Fibroblast of skin of back (primary cell): ENCODE measurements at places on chromosomes 7 and 10.
A peak's percentile ranks its signal among the peaks of the same experiment; 100 is the strongest.

DNA sequence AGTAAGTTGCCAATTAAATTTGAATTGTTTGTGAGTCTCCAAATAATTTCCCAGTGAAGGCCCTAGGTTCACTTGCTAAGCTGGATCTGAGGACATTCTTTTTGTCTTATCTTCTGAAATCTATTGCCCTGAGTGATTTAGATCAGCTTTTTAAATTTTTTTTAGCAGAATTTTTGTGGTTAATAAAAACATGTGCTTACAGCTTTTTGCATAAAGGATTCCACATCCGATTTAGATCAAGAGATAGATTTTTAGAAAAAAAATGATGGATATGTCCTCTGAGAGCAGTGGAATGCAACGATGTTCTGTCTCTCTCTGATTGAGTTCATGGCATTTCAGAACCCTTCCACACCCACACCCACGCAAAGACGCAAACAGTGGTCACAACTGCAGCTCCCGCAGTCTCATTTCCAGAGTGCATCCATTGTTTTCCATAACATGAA, 358.8 kb downstream of the SUGCT start:
- DNase-seq = peak; percentile 60

DNA sequence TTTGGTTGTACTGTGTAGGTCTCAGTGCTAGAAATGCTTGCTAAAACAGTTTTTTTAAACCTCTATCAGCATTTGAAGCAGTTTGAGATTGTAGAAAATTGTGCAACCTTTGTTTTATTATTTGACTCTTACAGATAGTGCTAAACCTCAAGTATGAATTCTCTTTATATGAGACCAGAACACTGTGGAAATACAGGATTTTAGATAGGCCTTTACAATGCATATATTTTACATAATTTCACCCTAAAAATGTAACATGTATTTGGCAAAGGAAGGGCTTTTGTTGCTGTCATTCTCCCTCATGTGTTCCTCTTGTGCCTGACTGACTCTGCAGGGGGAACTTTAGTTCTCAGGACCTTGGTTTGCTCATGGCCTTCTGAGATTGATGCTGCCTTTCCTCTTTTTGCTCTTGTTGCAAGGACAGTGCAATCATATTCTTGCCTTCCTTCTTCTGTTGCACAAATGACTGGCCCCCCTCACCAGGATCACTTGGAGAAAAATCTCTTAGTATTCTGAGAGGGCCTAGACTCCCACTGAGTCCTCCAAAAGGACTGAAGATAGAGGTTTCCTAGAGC, 188.7 kb downstream of the PPP1R9A start:
- peak; percentile 14 for DNase-seq

DNA sequence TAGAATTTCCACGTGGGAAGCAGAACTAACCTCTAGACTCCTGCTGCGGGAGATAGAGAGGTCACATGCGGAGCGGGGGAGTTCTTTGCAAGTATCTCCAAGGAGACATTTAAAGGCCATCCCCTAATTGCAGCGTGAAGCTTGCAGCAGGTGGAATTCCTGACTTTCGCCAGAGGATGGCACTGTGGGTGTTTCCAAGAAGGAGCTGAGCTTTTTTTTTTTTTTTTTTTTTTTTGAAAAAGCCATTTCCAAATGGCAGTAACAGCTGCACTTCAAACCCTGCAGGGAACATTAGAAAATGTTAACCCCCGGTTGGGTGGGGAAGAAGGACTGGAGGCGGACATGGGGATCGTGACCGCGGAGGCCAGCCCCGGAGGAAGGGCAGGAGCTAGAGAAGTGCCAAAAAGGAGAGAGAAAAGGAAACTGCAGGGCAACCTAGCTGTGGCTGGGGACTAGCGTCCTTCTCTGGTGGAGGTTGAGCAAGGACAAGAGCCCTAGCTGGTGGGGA, 487.7 kb downstream of the TYW1 start:
- peak; percentile 61 for DNase-seq

DNA sequence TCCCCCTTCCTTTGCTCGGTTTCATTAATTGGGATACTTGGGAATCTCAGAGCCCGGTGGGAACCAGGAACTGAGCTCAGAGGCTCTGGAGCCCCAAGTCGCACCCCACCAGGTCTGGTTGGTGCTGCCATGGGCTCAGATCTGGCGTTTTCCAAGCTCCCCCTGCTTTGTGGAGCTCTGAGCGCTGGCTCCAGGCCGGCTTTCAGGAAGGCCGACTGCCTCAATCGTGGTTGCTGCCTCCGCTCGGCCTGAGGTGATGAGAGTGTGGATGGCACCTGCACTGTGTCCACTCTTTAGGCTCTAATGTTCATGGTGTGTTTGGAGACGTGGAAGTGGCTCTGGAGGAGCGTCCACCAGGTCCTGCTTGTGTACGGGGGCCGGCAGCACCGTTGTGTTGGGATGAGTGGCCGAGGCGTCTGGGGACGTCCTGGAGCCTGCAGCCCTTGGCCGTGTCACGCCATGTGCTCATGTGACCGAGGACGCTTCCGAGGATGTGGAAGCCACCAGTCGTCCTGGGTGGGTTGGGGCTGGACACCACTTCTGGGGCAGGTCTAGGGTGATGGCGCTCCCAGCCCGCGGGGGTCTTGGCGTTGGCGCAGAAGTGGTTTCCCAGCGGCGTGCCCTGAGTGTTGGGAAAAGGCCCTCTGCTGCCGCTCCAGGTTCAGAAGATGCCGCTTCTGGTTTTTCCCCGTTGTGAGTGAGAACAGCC, 8.2 kb downstream of the INPP5A start:
- no peak for DNase-seq

DNA sequence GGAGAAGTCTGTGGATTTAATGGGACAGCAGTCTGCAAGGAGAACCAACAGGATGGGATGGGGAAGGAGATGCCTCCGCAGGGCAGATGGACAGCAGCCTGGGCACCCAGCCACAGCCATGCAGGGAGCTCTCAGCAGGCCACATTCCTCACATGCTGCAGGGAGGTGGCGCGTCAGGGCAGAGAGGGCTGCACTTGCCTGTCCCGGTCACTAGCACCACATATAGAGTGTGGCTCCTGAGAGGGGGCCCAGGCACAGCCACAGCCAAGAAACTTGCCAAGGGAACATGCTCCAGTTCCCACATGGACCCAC, 86.8 kb upstream of the ZMIZ1 start:
- DNase-seq = peak; percentile 64

DNA sequence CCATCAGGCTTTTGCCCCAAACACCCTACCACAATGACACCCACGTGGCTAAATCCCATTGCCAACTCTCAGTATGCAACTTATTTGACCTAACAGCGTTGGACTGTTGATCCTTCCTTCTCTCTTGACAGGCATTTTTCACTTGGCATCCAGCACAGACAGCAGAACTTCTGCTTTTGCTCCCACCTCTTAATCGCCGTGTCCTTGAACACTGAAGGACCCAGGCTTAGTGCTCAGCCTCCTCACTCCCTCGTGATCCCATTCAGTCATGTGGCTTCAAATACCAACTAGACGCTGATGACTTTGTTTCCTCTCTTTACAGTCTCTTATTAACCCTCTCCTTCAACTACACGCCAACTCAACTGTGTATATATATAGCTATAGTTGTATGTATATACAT, 25.0 kb downstream of the ZFAND2A start:
- DNase-seq = no peak

DNA sequence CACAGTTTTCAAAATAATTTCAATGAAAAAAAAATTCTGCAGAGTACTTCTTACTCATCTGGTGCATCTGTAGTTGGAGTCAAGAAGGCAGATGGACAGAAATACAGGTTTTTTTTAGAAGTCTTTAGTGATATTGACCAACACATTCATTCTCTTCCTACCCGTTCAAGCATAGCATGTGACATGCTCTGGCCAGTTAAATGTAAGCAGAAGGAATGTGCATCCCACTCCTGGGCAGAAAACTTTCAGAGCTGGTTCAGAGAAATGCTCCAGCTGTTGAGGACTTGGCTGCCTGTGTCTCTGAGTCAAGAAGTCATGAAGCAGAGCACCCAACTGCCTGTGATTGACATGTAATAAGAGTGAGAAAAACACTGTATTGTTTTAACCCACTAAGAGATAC, 665.3 kb upstream of the IGFBP3 start:
- DNase-seq = no peak

DNA sequence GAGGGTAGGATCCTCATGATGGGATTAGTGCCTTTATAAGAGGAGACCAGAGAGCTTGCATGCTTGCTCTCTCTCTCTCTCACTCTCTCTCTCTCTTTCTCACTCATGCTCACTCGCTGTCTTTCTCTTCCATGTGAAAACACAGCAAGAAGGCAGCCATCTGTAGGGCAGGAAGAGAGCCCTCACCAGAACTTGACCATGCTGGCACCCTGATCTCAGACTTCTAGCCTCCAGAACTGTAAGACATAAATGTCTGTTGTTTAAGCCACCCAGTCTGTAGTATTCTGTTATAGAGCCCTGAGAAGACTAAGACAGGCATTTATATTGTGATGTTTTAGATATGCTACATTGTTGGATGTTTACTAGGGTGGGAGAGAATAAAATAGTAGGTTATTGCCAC, 43.4 kb upstream of the MTPN start:
- DNase-seq = no peak

GRCh38 chr10:70958396-70958795, 70.0 kb upstream of the PCBD1 start:
- DNase-seq = no peak

DNA sequence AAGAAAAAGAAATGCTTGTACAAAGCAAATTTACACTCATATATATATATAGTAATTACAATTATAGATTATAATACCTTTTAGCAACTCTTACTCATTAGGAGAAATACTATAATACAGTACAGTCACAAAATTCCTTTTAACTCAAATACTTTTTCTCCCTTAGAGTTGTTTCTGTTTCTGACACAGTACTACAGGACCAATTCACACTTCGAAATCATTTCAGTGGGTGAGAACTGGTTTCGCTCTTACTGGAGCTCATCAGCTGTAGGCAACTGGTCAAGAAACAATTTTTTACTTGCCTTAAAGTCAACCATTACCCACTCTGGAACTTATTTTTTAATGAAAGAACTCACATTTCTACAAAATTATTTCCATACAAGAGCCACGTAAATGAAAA, 6.0 kb downstream of the CCDC186 start:
- no peak for DNase-seq

- peak; percentile 71 for DNase-seq
Observed at GRCh38 chr10:42926843-42927242, 144.2 kb downstream of the BMS1 start.

GRCh38 chr10:44310762-44311562, 73.9 kb downstream of the CXCL12 start:
- DNase-seq = peak; percentile 69

- no peak for DNase-seq
Observed at GRCh38 chr10:122336332-122336731, 38.2 kb upstream of the PLEKHA1 start.

DNA sequence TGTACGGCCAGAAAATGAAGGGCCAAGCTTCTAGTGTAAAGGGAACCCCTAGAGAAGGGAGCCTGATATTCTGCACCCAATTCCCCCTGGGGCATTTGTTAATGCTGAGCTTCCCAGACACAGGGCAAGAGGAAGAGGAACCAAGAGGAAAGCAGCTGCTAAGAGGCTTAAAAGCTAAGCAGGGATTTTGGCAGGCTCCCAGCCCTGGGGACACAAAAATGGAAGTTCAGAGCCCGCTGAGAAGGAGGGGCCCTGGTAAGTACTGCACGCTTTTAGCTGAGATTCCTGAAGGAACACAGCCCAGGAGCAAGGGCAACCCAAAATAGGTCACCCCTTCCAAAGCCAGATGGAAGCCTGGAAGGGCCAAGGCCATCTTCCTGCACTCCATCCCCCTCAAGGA, 387.3 kb upstream of the MGMT start:
- no peak for DNase-seq

DNA sequence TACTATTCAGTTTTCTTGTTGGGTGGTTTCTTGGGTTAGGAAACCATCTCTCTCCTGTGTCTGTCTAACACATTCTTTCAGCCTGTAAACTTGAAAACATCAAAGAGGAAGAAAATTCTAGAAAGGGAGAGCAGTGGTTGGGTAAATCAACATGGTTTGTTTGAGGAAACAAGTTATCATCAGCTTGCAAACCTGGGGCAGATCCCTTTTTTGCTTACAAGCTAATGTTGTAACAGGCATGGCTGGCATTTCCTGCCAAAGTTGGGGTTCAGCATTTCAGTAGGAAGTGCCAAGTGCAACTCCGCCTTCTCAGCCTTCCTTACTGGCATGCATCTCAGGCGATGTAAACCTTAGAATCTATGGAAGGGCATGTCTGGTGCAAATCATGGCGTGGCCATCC, 112.6 kb downstream of the EEPD1 start:
- DNase-seq = no peak

- DNase-seq = no peak
Observed at GRCh38 chr10:52570490-52570889, 202.1 kb downstream of the MBL2 start.

GRCh38 chr7:121313220-121313792, 15.5 kb upstream of the WNT16 start:
- peak; percentile 56 for DNase-seq

DNA sequence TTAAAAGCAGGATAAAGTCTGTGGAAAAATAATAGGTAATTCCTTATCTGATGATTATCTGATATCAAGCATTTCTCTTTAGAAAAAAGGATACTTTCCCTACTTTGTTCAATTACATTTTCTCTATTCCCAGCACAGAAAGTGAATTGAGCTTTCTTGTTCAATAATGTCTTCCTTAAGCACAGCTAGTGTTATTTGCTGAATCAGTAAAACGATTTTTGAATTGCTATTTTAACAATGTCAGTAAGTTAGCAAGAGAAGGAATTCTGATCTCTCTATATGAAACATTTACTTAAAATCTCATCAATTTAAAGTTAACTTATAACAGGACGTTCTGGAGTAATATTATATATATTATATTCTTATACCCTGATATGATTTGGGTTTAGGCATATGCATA, 337.2 kb upstream of the ANKRD30A start:
- DNase-seq = no peak

DNA sequence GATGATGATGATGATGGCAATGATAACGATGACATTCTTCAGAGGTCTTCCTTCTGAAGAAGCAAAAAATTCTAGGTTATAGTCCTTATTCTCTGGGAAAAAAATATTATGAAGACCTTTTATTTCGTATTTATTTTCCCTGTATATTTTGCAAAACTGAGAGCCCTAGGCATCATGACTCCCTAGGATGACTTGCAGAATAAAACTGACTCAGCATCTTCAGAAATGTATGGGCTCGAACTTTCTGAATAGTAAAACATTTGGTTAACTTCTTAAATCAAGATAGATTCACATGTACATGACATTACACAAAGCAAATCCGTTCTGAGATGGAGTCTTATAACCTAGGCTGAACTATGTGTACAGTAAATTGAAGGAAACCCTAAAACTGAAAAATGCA, 29.4 kb downstream of the DKK1 start:
- DNase-seq = no peak

DNA sequence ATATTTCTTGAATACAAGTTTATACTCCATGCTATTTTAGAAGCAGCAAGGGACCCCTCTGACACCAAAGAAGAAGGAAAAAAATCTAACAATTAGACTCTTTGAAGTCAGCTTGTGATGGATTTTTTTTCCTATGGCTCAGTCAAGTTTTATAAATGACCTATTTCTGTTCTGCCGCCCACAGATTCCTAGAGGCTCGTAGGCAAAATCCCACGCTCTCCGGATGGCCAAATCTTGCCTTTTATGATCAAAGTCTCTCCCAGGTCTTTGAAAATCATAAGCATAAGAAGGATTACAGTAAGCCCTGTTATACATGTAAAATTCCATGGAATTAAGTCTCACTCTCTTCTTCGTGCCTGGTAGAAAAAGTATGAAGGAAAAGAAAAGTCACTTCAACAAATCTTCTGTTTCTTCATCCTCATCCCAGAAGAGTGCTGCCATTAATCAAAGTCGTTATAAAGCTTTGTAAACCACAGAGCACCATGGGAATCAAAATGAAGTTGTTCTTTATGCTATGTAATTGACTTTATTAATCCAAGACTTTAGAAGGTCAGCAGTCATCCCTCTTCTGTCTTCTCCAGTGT, 33.1 kb downstream of the ASB13 start:
- no peak for DNase-seq
